ENCODE measurements at places on chromosomes 7 and 10.

- DNase-seq: no peak
Observed at GRCh38 chr7:83738291-83738835, 89.4 kb upstream of the SEMA3E start.

DNA sequence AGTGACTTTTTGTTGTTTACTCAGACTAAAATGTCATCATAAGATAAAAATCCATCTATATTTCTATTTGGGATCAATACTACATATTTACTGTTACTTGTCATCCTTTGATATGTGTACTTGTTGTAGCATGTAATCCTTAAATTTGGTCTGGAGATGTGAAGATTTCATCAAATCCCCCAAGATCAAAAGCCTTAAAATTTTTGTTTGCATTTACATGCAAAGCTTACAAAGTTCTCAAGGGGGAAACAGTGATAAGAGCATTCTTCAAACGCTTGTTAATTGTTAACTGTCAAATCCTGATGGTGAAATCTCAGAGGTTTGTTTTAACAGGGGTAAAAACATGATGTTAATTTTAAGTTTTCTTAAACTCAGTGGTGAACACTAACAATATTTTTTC, 84.9 kb upstream of the SKAP2 start:
- no peak for DNase-seq

DNA sequence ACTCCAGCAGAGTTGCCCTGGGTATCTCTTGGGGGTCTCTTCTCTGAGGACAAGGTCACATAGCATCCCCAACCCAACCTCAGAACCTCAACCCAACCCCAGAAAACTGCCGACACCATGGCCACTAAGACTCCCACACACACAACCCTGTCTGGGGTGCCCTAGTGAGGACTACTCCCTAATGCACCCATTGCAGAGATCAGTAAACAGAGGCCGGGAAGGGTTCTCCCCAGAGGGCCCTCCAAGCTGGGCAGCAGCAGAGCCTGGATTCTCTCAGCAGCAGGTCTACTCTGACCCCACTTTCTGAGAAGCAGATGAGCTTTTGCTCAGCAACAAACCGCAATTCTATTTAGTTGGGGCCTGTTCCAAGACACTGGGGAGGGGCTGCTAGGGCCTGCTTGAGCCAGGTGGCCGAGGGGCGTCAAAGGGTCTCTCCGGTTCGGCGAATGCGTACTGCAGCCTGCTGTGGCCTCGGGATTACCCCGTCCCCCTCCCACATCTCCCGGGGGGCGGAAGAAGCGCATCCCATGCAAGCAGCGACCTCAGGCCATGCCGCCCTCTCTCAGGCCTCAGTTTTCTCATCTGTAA, 828 bp downstream of the OGDHL start:
- DNase-seq: no peak

GRCh38 chr10:33234831-33235237, 99.6 kb downstream of the NRP1 start:
- DNase-seq: no peak

GRCh38 chr7:128783143-128783861, 7.7 kb upstream of the OPN1SW start:
- peak; percentile 57 for DNase-seq

DNA sequence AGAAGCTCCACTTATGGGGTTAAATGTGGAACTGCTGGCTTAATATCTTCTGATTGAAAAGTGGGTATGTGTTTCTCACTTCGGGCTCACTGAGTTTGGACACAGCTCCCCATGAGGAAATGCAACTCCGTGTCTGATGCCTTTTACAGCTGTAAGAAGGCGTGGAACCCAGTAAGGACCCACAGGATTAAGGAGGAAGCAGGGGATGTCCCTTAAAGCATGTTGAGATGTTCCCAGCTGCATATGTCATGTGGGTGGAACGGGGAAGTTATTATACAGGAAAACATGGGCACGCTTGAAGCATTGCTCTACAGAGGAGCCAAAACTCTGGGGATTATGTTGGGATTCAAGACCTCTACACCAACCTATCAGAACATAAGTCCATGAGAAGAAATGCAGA, 224.4 kb downstream of the NEBL start:
- no peak for DNase-seq

- no peak for DNase-seq
Observed at GRCh38 chr10:60508037-60508436, 118.4 kb upstream of the ANK3 start.

- DNase-seq: no peak
Observed at GRCh38 chr10:79111427-79111826, 42.7 kb downstream of the ZMIZ1 start.

- DNase-seq: no peak
Observed at GRCh38 chr7:36367561-36368077, 22.0 kb upstream of the ANLN start.

DNA sequence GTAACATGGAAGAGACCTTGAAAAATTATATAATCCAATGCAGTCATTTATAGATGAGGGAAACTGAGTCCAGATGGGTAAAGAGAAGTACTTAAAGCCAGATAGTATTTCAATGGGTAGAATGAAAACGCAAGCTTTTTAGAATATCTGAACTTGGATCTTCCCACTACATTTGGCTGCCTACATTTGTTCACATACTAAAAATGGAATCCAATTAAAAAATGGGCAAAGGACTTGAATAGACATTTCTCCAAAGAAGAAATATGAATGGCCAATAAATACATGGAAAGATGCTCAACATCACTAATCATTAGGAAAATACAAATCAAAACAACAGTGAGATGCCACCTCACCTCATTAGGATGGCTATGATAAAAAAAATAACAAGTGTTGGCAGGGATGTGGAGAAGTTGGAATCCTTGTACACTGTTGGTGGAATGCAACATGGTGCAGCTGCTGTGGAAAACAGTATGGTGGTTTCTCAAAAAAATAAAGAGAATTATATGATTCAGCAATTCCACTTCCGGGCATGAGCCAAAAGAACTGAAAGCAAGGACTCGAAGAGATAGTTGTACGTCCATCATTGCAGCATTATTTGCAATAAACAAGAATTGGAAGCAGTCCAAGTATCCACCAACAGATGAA, 188.0 kb downstream of the FRMD4A start:
- no peak for DNase-seq

GRCh38 chr10:24866604-24867583, 85.5 kb downstream of the PRTFDC1 start:
- no peak for DNase-seq
